Stimulated activated CD8-positive, alpha-beta memory T cell treated with anti-CD3 and anti-CD28 coated beads, Interleukin-4, amount 100 ng/mL, for 1 hour (primary cell): ENCODE measurements at places on chromosomes 6 and 20.

- DNase-seq: no peak
Observed at GRCh38 chr6:156787569-156788492, 10.7 kb downstream of the ARID1B start.

DNA sequence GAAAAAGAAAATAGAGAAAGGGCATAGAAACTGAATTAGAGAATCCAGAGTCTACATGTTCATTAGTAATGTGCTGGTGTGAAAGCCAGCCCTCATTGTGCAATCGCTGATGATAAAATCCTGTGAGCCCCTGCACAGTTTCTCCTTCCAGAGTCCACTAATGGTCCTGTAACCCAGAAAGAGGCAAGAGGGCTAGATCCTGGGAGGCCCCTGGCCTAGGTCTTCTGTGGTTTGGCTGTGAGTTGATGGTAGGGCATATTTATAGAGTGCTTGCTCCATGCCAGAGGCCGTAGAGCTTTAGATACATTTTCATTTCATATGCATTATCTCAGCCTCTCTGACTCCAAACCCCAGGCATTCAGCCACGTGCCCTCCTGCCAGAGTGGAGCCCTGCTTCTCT is 94.9 kb upstream of the MTHFD1L start:
- no peak for DNase-seq

DNA sequence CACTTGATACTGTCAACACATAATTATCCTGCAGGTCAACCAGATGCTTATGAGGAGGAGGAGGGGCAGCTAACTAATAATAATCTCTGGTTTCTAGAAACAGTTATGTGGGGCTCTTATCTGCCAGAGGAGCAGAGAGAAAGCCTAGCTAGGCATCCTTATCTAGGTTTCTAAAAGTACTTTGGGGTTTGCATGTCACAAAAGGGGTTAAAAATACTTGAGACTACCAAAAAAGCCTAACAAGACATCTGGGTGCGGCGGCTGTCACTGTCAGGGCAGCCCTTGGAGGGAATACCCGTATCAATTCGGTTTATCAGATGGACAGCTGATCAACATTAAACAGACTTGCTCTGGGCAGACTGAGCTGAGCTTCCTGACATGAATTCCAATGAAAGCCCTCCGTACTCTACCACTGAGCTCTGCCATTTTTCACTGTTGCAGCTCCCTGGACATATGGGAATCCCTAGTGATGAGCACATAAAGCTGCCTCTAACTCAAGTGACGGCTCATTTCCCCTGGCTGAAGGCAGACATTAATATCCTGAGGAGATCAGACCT is 166.6 kb downstream of the PDSS2 start:
- DNase-seq: no peak

DNA sequence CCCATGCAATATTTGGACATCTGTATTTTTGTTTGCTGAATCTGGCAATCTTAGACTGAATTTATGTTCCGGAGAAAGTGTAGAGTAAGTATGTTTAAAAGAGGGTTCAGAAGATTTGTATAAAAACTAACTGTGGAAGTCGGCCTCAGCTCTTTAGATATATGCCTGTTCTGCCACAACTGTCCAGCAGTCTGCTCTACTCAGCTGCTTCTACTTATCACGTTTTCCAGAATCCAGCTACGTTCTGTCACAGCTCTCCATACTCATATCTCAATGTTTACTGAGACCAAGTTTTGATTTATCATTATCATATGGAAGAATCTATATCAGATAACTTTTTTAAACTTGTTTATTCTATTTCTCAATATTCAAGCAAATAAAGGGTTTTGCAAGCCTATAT is 721.3 kb downstream of the EYS start:
- no peak for DNase-seq

DNA sequence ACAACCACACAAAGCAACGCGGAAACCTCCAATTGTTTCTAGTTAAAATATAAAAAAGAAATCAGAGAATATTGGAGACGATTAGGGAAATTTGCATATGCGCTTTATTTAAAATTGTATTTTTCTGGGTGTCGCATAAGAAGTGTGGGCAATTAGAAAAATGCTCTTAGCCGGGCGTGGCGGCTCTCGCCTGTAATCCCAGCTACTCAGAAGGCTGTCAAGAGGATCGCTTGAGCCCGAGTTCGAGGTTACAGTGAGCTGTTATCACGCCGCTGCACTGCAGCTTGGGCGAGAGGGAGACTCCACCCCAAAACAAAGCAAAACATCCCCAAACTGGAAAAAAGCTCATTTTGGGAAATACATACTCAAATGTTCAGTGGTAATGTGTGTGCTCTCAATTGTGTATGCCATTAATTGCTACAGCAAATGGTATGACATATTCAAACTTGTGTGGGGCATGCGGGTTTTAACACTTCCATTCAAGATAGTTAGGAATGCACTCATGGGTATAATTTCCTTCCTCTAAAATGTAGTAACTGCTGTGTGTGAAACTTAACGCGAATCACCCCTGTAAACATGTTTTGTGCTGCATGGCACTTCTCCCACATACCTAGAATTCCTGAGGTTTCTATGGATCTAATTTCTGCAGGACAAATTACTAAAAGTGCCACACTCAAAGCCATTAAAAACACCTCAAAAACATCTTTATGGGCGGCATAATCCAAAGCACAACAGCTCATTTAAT is 54.7 kb upstream of the HFE start:
- DNase-seq: no peak

DNA sequence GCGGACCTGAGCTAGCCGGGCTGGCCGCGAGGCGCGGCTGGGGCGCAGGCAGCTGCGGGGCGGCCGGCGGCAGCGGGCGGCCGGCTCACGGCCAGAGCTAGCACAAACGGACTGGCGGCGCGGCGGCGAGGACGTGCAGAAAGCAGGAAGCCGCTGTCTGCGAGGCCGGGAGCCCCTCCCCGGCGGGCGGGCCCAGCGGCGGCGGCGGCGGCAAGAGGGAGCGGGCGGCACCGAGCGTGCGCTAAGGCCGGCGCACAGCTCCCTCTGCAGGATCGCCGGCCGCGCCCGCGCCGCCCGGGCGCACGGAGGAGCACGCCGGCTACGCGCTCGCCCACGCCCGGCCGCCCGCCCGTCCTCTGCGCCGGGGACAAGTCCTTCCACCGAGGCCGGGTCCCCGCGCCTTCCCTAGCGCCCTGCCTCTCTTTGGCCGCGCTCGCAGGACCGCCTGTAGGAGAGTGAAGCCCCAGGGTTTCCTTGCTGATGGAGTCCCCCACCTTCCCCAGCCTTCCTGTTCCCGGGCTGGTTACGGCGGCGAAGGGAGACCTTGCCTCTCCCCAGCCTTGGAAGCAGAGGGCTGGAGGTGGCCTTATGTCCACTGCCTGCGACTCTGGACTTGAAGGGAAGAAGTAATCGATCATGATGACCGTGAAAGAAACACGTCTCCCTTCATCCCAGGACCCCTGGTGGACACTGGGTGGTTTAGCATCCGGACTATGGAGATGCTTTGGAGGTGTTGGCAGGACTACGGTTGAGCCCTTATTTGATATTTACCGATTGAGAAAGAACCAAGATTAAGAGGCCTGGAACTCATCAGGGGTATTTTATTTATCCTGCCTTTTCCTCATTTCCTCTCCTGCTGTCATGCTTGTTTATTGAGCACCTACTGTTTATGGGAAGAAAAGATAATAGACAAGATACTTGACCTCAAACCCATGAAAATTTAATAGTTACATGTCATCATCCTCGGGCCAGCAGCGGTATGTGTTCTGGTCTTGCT is at the start of gene PREP:
Gene PREP, minus strand, starts transcription at position 144 of the 997 bp plus-strand sequence. CDS start 191 bp downstream, outside the sequence.
- DNase-seq: peak; percentile 67

DNA sequence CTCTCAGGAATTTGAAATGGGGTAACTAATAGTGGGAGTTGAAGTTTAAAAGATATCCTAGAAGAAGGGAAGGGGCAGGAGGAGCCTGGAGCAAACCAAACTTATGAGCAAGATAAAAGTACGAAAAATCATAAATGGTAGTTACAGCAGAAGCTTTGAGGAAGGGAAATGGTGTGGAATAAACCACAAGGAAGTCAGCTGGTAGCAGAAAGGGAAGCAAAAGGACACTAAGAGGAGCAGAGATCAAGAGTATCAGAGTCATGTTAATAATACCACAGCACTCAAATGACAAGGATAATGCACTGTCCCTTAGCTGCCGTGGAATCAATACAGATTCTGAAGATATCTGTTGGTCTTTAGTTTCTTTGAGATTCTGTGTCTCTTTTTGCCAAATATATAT is 44.9 kb upstream of the CCDC28A start:
- no peak for DNase-seq

DNA sequence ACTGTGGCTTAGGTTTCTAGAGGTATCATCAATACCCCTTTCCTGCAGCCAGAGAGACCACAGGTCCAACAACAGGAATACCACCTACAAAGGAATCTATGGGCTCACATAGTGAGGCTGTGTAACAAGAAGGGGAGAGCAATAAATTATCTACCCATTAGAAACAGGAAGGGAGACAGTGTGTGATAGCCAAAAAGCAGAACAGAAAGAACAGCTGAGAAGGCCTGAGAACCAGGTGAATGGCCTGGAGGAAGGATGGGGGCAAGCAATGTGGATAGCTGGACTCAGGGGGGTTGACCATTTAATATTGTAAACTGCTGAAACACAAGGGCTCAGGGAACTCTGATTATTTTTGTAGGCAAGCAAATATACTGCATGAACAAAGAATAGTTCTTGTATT is 628.2 kb downstream of the COL12A1 start:
- DNase-seq: no peak

- DNase-seq: no peak
Observed at GRCh38 chr20:6696001-6696400, 71.5 kb upstream of the BMP2 start.

- DNase-seq: no peak
Observed at GRCh38 chr20:51359947-51360346, 182.6 kb downstream of the NFATC2 start.

DNA sequence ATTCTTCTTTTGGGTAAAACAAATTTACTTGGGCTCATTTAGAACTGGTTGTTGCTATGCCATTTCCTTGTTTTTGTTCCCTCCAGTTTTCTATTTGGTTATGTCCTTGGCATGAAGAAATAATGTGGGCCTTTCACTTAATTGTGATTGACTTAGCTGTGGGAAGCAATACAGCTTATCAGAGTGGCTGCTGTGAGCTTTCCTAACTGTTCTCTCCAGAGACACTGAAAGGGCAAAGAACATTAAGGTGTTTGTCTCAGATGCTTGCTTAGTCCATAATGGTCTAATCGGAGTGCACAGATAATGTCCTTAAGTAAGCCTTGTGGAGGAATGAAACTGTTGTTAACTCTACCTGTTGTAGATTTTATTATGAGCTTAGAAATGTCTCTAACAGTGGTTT is 56.6 kb downstream of the SH3BGRL2 start:
- DNase-seq: no peak

DNA sequence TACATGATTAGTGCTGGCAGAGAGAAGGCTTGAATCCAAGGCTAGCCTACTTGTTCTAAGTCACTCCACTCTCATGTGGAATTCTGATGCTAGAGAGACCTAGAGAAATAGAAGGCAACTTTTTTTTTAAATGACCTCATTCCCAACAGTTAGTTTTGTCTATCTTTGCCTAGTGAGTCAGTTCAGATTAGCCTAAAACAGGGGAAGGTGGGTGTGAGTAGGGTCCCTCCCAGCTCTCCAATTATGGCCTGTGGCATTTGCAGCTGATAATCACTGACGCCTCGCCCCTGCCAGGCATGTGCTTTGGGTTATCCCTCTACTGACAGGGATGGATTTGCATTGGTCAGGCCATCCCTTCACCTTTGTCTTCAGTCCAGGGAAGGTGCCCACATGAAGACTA is 13.6 kb downstream of the TXLNB start:
- DNase-seq: no peak

- DNase-seq: no peak
Observed at GRCh38 chr6:6131492-6132109, 124.9 kb upstream of the NRN1 start.

DNA sequence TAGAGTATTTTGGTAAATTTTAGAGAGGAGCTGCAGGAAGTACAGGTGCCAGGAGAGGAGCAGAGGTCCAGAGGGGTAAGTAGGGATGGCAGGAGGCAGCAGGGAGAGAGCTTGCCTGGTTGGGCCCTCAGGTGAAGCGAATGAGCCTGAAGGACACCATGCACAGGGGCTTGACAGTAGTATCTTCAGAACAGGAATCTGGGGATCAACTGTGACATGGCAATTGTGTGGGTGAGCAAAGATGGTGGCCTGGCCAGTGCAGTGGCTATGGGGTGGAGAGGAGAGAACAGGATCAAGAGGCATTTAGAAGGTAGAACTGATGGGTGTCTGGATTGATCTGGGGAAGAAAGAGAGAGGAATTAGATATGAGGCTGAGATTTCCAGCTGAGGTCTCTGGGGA is 68.7 kb upstream of the RNF24 start:
- DNase-seq: no peak

GRCh38 chr6:41786451-41787218 is 859 bp upstream of the TOMM6 start:
- DNase-seq: peak; percentile 68

- DNase-seq: no peak
Observed at GRCh38 chr6:82783587-82784236, 281.9 kb downstream of the UBE3D start.

DNA sequence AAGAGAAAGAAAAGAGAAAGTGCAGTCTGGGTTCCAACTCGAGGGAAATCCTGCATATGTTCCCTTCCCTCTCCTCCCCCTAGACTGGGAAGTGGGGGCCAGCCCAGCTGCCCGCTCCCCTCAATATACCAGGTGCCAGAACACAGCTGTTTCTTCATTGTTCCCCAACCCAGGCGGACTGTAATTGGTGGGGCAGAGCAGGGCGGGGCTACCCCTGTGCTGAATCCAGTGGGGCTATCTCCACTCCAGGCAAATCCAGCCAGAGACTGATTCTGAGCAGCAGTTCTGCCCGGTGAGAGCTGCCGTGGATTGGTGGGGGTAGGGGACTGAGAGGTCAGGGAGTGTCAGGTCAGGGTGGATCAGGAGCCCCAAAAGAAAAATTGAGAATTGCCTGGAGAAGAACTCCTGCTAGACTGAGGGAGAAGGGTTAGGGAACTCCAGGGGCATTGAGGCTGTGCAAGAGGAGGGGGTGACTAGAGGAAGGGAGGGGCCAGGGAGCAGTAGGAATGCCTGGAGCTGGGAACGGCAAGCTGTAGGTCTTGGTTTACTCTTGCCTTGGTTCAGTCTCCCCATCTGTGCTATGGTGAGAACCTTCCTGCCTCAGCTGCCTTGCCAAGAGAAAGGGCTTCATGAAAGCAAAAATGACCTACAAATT is at the start of gene MYMX:
Gene MYMX, plus strand, starts transcription at position 250 of the 655 bp plus-strand sequence. CDS start 546 bp downstream, outside the sequence.
- no peak for DNase-seq

DNA sequence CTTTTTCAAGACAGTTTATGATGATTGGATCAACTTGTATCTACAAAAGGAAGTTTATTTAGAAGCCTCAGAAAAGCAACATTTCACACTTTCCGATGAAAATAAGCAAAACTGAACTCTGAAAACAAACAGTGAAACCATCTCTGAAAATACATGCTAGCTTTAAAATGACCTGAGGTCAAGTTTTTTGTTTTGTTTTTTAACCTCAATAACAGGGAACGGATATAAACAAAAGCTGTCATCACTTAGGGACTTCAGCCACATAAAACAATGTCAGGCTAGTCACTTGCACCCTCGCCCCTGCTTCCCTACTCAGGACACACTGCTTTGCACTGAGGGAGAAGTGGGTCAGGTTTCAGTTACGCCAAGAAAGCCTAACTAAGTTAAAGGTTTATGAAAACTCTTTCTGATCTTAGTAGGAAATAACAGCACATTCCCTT is 11.6 kb downstream of the BACH2 start:
- DNase-seq: no peak

DNA sequence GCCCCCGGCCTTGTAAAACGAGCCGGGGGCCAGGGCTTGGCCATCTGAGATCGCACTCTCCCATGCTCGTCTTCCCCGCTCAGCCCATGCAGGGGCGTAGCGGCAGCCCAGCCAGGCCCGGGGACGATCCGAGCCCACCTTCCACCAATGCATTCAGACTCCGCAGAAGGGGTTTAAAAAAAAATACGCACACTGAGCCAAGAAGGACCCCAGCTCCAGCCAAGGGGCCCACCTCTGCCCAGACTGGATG is 320 bp downstream of the GSTA4 start:
- peak; percentile 11 for DNase-seq
